Stimulated activated naive CD4-positive, alpha-beta T cell (primary cell): ENCODE measurements at places on chromosomes 7 and 10.

DNA sequence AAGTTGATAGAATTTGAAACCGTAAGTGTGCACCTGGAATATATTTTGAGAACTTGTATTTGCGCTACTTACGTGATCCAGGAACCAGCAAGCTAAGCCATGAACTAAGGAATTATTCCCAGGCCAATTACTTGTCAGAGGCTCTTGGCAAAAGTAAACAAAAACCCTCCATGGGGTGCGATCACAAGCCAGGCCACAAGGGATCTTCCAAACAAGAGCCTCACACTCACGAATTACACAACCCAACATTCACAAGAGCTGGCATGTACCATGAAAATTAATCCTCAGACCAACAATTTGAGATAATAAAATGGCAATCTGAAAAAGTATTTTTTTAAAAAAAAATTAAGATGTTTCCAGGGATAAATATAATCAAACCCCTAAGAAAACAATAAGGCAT lies 467.0 kb upstream of the AKR1E2 start:
- no peak for DNase-seq

- no peak for DNase-seq
Observed at GRCh38 chr7:43274752-43275151, 162.3 kb downstream of the HECW1 start.

- no peak for DNase-seq
Observed at GRCh38 chr7:10845225-10845624, 128.4 kb upstream of the PHF14 start.

GRCh38 chr10:131880016-131880590 lies 20.7 kb upstream of the PPP2R2D start:
- DNase-seq = no peak

DNA sequence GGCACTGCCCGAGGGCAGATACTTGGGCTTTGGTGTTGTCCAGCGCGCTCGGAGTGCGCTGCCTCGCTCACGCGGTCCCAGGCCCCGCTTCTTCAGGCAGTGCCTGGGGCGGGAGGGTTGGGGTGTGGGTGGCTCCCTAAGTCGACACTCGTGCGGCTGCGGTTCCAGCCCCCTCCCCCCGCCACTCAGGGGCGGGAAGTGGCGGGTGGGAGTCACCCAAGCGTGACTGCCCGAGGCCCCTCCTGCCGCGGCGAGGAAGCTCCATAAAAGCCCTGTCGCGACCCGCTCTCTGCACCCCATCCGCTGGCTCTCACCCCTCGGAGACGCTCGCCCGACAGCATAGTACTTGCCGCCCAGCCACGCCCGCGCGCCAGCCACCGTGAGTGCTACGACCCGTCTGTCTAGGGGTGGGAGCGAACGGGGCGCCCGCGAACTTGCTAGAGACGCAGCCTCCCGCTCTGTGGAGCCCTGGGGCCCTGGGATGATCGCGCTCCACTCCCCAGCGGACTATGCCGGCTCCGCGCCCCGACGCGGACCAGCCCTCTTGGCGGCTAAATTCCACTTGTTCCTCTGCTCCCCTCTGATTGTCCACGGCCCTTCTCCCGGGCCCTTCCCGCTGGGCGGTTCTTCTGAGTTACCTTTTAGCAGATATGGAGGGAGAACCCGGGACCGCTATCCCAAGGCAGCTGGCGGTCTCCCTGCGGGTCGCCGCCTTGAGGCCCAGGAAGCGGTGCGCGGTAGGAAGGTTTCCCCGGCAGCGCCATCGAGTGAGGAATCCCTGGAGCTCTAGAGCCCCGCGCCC lies at the start of gene NPY:
Gene NPY (plus strand): TSS at position 294 of the 802 bp plus-strand sequence. CDS start 1,051 bp downstream, outside the sequence.
- no peak for DNase-seq

DNA sequence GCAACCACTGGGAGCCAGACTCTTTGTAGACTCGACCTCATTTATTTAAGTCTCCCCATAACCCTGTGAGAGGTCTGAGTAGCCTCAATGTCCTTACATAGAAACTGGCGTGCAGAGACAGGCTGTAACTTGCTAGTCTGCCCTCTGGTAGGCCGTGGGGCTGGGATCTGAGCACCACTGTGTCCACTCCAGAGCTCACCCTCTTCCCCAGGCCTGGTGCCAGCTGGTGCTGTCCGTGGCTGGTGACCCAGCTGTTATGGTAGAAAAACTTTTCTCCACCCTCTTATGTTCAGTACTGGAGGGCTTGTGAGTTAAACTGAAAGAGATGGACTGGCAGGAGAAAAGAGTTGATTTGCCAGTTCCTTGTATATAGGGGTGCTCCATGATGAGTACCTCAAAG lies 41.9 kb downstream of the ADAMTS14 start:
- DNase-seq = no peak

- no peak for DNase-seq
Observed at GRCh38 chr7:126839624-126840023, 413.1 kb downstream of the GRM8 start.

- DNase-seq = peak; percentile 32
Observed at GRCh38 chr7:139620676-139621344, 97.3 kb downstream of the CLEC2L start.

GRCh38 chr10:88793712-88794299 lies 8.7 kb upstream of the LIPM start:
- no peak for DNase-seq

DNA sequence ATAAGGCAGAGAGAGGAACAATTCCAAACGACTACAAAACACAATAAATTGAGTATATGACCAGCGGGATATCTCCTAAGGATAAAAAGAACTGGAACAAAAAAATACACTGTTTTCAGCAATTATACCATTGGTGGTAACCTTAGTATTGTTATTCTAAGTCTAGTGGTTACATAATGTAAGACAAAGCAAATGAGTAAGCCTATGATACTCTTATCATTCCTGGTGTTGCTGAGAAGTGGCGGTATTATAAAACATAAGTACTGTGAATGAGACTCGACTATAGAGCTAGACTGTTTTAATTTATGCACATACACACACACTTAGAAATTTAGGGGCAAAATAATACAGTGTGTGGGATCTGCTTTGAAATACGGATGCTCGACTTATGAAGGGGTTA lies 107.7 kb downstream of the NRBF2 start:
- DNase-seq = no peak

- no peak for DNase-seq
Observed at GRCh38 chr10:12705943-12706342, 295.6 kb downstream of the CCDC3 start.

DNA sequence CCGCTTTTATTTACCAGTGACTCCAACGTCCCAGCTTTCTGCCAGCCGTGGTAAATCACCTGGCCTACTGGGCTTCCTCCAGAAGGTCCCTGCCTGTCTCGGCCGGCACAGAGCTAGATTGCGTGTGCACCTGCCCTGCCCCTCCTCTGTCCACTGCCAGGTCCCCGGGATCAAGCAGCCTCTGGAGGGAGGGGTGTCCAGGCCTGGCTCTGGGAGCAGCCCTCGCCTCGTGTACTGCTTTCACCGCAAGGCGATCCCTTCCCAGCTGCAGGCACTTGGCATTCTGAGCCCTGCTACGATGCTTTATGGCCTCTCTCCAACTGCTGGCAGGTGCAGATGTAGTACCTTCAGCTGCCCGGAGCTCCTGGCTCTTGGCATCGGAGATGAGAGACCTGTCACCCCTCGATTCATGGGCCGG lies 7.4 kb downstream of the SLC29A3 start:
- DNase-seq = no peak

DNA sequence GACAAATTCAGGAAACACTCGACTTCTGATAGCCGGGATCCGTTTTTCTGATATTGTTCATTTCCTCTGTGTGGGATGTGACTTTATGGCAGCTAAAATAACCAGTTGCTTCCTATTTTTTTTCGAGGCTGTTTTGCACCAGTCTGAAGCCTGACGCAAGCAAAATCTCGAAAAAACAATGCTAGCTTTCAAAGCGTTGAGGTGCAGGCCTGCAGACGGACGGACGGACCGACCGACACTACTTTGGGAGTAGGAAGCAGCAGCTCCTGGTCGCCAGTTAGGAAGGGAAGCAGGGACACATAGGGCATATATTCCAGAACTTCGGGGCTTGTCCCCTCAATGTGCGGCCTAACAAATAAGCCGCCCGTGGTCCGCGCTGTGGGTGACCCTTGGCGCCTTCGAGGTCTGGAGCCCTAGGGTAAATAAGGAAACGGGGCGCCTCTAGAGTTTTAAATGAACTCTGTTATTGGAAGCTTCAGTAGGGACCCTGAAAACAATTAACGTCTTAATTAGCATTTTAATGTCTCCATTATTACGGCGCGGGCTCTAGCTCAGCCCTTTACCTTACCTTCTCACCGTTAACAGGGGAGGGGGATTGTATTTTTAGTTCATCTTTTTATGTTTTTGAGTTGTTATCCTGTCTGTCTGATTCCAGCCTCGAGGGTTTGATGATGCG lies 1.3 kb downstream of the HHEX start:
- DNase-seq = no peak

- DNase-seq = no peak
Observed at GRCh38 chr7:80253653-80254052, 119.0 kb downstream of the GNAI1 start.

DNA sequence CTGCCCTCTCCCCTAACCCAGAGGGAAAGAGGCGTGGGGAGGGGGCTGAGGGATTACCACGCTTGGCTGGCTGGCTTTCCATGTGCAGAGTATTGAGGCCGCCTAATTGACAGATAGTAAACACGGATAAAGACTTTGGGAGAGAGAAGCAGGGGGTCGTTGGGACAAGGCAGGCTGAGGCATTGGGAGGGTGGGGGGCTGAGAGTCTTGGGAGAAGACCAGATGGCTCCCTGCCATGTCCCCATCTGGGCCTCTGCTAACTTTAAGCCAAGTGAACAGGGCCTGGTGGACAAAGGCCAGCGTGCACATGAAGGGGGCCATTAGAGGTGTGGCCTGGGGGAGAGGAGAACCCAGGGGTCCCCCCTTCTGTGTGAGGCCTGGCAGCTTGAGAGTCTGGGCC lies 55.4 kb upstream of the MXI1 start:
- no peak for DNase-seq

DNA sequence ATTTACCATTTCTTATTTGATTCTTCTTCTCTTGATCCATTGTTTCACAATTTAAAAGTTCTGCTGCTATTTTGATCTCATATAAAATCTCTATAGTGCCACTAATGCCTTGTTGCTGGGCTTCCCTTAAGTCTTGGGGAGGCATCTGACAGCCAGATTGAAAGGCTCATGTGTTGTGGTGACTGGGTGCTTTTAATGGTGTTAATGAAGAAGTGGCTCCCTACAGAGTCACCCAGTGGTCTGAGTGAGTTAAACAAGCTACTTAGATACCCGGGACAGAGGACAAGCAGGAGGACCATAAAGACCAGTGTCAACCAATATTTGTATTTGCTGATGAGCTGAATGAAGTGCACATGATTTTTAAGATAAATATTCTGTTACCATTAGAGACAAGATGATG lies 176.4 kb upstream of the HABP2 start:
- no peak for DNase-seq

DNA sequence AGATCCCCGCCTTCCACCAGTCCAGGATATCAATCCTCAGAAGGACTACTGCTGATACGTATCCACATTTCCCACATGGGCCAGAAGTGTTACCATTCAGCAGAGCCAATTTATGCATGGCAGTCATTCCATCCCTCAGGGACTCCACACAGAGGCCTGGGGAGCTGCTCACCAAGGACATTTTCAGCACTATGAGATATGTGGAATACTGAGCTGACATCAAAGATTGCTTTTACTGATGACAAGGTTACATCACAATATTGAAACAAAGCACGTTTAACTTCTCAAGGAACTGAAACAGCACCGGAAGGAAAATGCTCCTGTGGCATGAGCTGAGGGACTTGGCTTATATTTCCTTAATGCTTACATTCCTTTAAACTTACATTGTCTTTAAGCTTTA lies 335.1 kb downstream of the BMPER start:
- no peak for DNase-seq

- no peak for DNase-seq
Observed at GRCh38 chr7:132817949-132818348, 241.7 kb upstream of the PLXNA4 start.

GRCh38 chr10:7969623-7970022 lies 84.9 kb upstream of the GATA3 start:
- DNase-seq = no peak

- DNase-seq = no peak
Observed at GRCh38 chr7:47901542-47901941, 46.7 kb downstream of the PKD1L1 start.

- DNase-seq = no peak
Observed at GRCh38 chr7:121139427-121139826, 150.9 kb downstream of the CPED1 start.

GRCh38 chr10:97774811-97775294 lies 3.1 kb upstream of the SFRP5 start:
- DNase-seq = no peak

GRCh38 chr10:58502956-58503355 lies 9.7 kb upstream of the BICC1 start:
- no peak for DNase-seq

GRCh38 chr7:78413568-78413967 lies 615.0 kb downstream of the PHTF2 start:
- DNase-seq = no peak
